ENCODE measurements at places on chromosomes 5 and 9.
A peak's percentile ranks its signal among the peaks of the same experiment; 100 is the strongest.

GRCh38 chr5:154648706-154649105 lies 106.5 kb upstream of the LARP1 start:
- DNase-seq = no peak
- H3K4me1 ChIP-seq = no peaks in the 10 kb centered on the region

GRCh38 chr5:95565280-95565920 lies 10.5 kb downstream of the ARSK start:
- no peaks in the 10 kb centered on the region for H3K27me3 ChIP-seq
- H3K27ac ChIP-seq = no peak overlapping the region
- H3K4me1 ChIP-seq = no peaks in the 10 kb centered on the region
- DNase-seq = no peak
- no peaks in the 10 kb centered on the region for H3K36me3 ChIP-seq

DNA sequence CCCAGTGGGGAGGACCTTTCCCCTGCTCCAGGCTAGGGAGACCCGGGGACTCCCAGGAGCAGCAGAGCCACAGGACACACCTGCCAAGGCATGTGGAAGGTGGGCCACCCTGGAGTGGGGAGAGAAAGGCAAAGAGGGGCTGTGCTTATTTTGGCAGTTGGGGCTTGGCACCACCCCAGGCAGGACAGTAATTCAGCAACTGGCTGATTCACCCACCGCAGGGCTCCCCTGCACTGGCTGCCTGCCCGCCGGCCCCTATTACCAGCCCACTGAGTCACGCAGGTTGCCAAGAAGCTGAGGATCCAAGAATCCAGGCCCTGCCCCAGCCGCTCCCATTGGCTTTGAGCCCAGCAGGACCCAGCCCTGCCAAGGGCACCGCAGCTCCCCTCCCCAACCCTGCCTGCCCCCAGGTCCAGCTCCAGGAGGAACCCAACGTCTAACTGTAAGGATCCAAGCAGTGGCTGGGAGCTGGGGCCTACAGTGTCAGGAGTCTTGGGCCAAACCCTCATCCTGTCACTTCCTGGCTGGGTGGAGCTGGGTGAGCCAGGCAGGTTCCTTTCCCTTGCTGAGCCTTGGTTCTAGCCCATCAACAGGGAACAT lies 14.2 kb upstream of the RALGDS start:
- H3K27ac ChIP-seq = peak overlapping the region; percentile 88
- H3K27me3 ChIP-seq = no peaks in the 10 kb centered on the region

DNA sequence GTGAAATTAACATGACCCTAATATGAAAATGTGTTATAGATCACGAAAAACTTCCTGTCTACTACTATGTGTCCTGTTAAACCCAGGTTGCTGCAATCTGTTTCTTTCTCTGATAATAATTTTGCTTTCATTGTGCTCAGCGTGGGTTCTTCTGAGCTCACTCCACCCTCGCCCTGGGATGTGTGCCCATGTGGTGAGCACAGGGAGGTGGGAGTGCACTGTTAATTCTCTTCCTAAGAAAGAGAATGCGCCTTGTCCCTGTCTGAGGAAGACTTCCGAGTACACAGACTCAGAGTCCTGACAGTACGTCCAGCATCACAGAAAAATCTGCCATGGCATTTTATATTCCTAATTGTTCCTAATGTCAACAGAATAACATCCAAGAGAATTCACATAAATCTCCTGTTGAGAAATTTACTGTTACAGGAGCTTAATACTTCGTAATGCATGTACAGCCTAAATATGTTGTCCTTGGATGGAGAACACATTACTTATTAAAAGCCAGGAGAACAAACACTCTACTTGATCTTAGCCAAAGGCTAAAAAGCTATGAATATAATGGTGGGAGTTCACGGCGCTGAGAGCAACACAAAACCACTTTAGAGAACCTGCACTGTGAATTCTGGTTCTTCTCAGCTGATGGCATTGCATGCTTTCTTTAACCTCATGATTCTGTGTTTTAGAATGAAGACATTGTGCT lies 102.6 kb downstream of the PDE4D start:
- H3K4me1 ChIP-seq = no peaks in the 10 kb centered on the region
- H3K27me3 ChIP-seq = no peaks in the 10 kb centered on the region

- no peaks in the 10 kb centered on the region for H3K36me3 ChIP-seq
- H3K4me1 ChIP-seq = no peaks in the 10 kb centered on the region
- H3K4me3 ChIP-seq = no peak overlapping the region
- H3K27me3 ChIP-seq = no peaks in the 10 kb centered on the region
- H3K27ac ChIP-seq = no peak overlapping the region
- no peak for DNase-seq
These were observed 36.7 kb downstream of the DOCK8 start for GRCh38 chr9:251398-251797.

- no peak overlapping the region for H3K4me3 ChIP-seq
- DNase-seq = no peak
- H3K27me3 ChIP-seq = no peaks in the 10 kb centered on the region
- H3K27ac ChIP-seq = no peak overlapping the region
These were observed 71.5 kb upstream of the RPS23 start for GRCh38 chr5:82349652-82350051.

GRCh38 chr9:27864644-27865438 lies 291.6 kb upstream of the C9orf72 start:
- no peaks in the 10 kb centered on the region for H3K4me1 ChIP-seq
- no peaks in the 10 kb centered on the region for H3K36me3 ChIP-seq
- H3K4me3 ChIP-seq = no peak overlapping the region
- DNase-seq = no peak
- no peak overlapping the region for H3K27ac ChIP-seq

Measured in uterus (tissue), 4 donors.